ENCODE measurements at places on chromosomes 16 and 17. TPM values are rescaled to one million over a fixed set of nuclear protein-coding genes. Genes with fewer than 3 reads are reported as not detected.

DNA sequence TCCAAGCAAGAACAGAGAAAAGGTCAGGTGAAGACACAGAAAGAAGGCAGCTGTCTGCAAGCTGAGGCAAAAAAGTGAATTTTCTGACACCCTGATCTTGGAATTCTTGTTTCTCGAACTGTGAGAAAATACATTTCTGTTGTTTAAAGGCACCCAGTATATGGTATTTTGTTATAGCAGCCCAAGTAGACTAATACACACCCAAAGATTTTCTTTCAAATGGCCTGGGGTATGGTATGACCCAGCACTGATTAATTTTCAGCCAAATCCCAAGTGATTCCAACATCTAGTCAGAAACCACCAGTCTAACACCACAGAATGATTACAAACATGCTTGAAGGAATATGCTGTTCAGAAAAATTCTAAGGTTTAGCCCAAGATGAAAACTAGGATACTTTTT lies 36.8 kb downstream of the TRIM37 start:
- DNase-seq: no peak
- H3K4me3 ChIP-seq: no peak overlapping the region
- H3K36me3 ChIP-seq: no peaks in the 10 kb centered on the region

DNA sequence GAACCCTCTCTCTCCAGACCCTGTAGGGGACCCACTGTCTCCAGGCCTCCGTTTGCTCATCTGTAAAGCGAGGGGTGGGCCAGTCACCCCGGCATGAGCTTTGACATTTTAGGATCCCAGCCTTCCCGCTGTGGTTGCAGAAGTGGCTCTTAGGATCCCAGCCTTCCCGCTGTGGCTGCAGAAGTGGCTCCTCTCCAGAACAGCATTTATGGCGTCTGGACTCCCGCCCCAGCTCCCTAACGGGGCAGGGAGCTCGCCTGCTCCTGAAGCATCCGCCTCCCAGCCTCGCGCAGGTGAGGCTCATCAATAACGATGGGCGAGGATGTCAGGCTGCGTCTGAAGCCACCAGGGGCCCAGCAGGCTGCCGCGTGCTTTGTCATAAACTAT lies 222.3 kb upstream of the TNRC6C start:
- peaks cover 16% of the 10 kb centered on the region for H3K4me1 ChIP-seq
- H3K27me3 ChIP-seq: peaks cover 35% of the 10 kb centered on the region
- H3K4me3 ChIP-seq: peak overlapping the region; percentile 20

DNA sequence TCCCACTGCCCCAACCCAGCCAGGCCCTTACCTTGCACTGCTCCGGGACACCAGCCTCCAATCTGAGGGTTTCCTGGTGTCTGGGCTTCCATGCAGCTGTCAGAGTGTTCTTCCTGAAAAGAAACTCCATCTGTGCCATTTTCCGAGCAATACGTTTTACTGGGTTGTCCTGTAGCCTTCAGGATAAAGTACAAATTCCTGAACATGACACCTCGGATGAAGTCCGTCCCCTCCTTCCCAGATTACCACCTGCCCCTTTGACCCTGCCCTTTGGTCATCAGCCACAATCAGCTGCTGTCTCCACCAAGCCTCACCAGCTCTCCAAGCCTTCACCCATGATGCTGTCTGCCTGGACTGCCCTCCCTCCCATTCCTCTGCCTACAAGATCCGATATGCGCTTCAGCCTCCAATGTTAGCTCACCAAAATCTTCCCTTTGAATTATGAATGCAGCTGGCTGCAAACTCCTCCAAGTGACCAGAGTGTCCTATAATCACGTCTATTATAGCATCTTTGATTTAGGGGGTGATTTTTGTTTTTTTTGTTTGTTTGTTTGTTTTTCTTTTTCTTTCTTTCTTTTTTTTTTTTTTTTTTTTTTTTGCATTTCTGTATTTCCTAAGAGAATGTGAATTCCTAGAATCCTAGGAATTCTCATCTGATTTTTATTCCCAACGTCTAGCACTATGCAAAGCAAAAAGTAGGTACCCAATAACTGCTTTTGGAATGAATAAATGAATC lies 60.6 kb upstream of the KIFC3 start:
- no peak overlapping the region for H3K27ac ChIP-seq
- no peaks in the 10 kb centered on the region for H3K36me3 ChIP-seq
- peaks cover 17% of the 10 kb centered on the region for H3K27me3 ChIP-seq
- peaks cover 4% of the 10 kb centered on the region for H3K4me1 ChIP-seq

DNA sequence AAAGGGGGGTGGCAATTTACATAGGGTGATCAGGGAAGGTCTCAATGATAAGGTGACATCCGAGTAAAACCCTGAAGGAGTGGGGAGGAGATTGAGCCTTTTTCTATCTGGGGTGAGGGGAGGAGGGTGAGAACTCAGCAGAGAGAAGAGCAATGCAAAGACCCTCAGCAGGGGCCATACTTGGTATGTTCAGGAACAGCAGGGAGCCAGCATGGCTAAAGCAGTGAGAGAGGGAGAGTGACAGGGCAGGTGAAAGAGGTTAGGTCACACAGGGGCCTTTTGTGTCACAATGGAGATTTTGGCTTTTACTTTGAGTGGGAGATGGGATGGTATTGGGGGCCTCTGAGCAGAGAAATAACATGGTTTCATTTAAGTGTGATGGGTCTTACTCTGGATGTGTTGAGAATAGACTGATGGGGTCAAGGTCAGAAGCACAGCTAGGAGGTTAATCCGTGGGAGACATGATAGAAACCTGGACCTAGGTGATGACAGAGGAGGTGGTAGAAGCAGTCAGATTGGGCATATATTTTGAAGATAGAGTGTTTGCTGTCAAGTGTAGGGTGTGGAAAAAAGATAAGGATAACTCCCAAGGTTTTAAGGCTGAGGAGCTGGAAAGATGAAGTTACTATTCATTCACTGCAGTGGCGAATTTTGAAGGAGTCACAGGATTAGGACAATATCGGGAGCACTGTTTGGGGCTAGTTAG lies 6.2 kb downstream of the SP2 start:
- H3K4me3 ChIP-seq: no peak overlapping the region
- no peaks in the 10 kb centered on the region for H3K27me3 ChIP-seq
- H3K27ac ChIP-seq: no peak overlapping the region
- H3K4me1 ChIP-seq: peaks cover 24% of the 10 kb centered on the region
- no peak for DNase-seq
- no peaks in the 10 kb centered on the region for H3K36me3 ChIP-seq

GRCh38 chr16:84660973-84661372 lies 12.7 kb downstream of the KLHL36 start:
- H3K4me3 ChIP-seq: no peak overlapping the region
- H3K36me3 ChIP-seq: peaks cover 56% of the 10 kb centered on the region
- H3K4me1 ChIP-seq: no peaks in the 10 kb centered on the region

DNA sequence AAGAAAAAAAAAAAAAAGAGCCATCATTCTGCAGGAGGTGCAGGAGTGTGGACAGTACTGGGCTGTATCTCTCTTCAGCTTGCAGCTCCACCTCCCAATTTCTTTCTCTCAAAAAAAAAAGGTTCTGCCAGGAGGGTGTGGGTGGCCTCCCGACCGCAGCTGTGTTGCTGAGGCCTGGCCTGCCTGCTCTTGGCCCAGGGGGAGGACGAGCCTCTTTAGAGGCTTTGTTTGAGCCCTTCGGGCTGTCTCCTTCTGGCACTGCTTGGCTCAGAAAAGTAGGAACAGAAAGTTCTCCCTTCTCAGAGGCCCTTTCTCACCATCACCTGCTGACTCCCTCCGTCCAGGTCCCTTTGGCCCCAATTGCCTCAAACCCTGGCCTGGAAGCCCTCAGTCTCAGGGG lies 22.2 kb upstream of the C17orf107 start:
- no peaks in the 10 kb centered on the region for H3K4me1 ChIP-seq
- DNase-seq: no peak
- H3K27ac ChIP-seq: no peak overlapping the region

DNA sequence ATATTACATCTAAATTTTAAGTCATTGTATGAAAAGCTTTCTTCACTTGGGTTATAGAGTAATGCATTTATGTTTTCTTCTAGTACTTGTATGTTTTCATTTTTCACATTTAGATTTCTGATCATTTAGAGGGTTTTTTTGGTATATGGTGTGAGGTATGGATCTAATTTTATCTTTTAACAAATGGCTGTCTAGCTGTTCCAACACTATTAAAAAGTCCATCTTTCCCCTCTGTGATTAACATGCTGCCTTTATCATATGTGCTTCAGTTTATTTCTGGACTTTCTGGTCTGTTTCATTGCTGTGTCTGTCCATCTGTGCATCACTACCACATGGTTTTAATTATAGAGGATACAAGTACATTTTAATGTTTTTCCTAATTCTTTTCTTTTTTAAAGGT lies 163.8 kb downstream of the MYO1D start:
- no peak for DNase-seq
- H3K4me1 ChIP-seq: no peaks in the 10 kb centered on the region
- H3K27me3 ChIP-seq: no peaks in the 10 kb centered on the region

DNA sequence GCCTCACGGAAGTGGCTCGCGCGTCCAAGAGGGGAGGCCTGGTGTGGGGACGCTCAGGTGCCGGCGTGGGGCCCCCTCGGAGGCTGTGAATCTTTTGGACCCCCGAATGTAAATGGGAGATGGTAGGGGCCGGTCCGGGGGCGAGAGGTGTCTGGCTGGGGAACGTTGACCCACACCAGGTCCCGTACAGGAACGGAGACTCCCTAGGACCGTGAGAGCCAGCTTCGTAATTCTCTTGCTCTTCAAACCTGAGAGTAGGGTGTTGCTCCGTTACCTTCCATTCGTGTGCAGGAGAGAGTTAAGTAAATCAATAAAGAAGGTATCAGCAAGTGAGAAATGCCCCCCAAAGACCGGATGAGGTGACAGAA lies 481 bp downstream of the LYRM1 start:
- no peaks in the 10 kb centered on the region for H3K27me3 ChIP-seq
- H3K27ac ChIP-seq: peak overlapping the region; percentile 97
- no peaks in the 10 kb centered on the region for H3K36me3 ChIP-seq
- no peak for DNase-seq

Gene PPL
- 25.2 TPM for total RNA-seq

Gene ACSM3
- 22.7 TPM for total RNA-seq

Gene CCNF
- total RNA-seq: 2.5 TPM
